ENCODE measurements at places on chromosomes 6 and 20.

DNA sequence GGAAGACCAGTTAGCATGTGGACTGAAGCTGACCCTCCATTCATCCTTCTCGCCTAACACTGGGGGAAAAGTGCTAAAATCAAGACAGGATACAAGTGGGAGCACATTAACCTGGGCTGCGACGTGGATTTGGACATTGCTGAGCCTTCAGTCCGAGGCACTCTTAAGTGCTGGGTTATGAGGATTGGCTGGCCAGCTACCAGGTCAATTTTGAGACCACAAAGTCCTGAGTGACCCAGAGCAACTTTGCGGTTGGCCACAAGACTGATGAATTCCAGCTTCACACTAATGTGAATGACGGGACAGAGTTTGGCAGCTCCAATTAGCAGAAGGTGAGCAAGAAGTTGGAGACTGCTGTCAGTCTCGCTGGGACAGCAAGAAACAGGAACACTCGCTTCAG, 20.7 kb downstream of the FUCA2 start:
- no peak for DNase-seq

DNA sequence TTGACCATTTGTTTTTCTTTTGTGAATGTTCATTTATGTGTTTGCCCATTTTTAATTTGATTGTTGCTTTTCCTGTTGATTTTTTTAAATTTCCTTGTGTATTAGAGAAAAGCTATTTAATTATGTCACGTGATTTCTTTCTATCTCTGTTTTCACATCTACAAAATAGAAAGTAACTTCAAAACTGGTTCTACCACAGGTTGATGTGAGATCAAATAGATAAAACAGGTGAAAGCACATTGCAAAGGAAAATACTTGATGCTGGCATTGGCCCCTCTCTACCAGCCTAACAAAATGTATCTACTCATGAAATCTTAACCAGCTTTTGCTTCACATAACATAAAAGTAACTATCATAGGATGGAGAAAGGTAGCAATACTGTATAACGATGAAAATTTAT, 129.2 kb downstream of the TMEM242 start:
- DNase-seq: no peak

DNA sequence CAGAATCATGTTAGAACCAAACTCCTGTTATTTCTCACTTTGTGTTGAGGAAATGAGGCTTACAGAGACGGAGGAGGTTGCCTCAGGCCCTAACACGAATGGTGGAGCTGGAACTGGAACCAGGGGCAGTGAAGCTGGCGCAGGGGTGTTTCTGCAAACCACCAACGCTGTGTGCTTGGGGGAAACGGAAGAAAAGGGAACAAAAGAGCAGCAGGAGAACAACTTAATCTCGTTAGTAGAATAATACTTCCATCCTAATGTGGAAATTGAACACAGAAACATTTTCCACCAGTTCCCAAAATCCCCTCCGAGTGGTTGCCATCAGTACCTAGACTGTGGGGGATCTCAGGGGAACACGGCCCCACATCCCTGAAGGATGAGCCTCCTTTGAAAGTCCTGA, 103.4 kb upstream of the FRMD1 start:
- DNase-seq: peak; percentile 26

- no peak for DNase-seq
Measured at GRCh38 chr20:10200330-10200729, 18.3 kb upstream of the SNAP25 start.

DNA sequence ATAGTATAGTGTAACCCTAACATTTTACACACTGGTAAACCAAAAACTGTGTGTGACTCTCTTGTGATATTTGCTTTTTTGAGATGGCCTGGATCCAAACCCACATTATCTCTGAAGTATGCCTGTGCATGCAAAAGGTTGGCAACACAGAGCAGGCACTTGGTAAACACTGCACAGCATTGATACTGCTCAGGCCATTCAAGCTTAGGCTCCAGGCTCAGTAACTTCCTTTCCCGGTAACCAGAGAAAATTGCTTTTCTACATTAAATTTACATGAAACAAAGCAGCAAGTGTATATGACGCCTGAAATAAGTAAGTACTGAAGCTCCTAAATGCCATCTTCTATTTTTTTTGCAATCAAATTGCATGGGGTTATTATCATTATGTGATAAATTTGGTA, 205.7 kb downstream of the EPM2A start:
- no peak for DNase-seq

DNA sequence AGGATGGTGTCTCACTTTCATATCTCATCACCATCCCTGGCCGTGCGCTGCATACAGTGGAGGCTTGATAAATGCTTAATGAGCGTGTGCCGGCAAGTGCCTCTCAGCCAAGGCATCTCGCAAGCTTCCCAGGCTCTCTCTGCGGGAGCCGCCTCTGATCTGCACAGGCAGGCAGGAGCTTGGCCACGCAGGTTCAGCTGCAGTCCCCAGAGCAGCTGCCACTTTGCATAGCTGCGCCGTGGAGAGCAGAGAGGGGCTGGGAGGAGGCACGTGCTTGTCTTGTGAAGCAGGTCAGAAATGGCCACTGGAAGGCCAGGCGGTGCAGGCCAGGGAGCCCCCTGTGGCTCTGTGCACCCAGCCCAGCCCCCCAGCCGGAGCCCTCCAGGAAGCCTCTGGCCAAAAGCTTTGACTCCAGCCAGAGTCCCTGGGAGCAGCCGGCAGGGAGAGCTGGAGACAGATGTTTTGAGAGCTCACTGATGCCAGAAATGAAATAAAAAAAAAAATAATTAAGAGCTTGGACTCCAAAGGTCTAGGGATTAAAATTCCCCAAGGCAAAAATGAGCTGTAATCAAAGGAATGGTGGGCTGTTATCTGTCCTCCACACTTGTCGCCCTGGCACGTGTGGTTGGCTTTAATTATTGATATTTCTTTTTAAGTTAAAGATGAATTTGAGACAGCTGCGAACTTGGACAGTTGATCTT, 377.0 kb downstream of the CDH4 start:
- DNase-seq: peak; percentile 91

DNA sequence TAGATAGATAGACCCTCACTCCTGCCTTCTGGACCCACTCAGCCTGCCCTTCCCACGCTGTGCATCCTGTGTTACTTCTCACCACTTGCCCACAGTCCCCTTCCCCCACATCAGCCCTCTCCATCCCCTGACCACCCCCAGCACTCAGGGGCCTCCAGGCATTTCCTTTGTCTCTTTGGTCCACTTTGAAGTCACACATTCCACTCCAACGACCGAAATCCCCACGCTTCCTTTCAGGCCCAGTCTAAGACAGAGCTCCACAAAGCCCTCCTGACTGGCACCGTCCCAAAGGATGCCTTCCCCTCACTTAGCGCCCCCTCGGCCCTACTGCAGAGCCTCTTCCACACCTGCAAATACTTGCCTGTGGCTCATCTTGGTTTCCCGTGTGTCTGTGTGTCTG, 83.8 kb downstream of the FOXF2 start:
- no peak for DNase-seq

DNA sequence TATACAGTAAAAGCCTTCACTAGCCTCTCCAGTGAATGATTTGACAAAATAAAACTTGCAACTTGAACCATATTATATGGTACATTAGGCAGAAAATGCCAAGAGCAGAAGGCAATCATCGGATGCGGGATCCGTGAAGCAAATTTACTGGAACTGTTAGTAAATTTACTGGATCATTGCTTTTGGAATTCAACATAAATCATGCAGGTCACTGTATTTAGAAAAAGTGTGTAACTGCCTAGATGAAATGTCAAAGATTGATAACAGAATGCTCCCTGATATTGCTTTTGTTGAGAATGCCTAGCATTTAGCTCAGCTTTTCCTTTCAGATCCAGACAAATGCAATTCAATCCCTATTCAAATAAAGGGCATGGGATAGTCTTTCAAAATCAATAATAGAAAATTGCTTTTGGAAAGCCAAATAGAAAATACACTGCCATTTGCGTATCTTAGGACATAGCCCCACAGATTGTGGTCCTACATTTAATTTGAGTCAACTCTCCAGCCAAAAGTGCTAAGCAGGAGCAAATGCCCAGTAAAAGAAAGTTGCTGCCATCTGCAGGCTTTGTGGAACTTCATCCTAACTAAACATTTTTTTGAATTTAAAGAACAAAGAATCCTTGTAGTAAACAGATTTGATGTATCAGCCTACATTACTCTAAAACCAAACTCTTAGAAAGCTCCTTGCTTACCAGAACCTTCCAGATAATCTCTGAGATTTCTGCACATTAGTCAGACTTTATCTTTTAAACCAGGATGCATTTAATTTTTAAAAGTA, 109.5 kb upstream of the HSF2 start:
- peak; percentile 58 for DNase-seq

- DNase-seq: no peak
Measured at GRCh38 chr6:89118931-89119330, 1.1 kb upstream of the SRSF12 start.

DNA sequence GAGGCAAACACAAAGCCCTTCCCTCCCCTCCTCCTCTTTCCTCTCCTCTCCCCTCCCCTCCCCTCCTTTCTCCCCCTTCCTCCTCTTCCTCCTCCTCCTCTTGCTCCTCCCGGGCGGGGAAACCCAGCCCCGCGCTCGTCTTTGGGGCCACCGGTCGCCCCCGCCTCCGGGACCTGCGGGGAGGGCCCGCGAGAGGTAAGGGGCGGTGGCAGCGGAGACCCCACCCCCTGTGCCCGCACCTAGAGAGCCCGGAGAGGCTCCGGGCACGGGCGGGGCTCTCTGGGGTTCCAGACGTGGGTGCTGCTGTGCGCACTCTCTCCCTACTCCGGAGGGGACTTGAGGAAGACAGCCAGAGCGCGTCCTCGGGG, at the start of gene RIN2:
Gene RIN2, plus strand, starts transcription at position 126 of the 368 bp plus-strand sequence. CDS start 131,344 bp downstream, outside the sequence.
- no peak for DNase-seq

DNA sequence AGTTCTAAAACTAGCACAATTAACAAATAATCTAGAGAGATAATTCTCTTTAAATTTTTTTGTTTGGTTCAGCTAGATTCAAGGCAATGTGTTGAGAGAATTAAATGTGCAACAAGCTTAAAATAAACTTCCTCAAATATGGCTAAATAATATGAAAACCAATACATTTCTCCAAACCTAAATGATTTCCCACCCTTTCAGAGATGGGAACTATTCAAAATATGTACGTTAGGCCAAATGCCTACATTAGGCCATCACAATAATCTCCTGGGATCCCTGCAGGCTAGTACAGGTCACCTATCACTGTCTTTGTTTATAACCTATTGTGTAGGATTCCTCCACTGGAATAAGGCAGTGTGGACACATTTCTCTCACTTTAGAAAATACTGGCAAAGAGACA, 1.7 kb downstream of the FAXC start:
- DNase-seq: peak; percentile 27

DNA sequence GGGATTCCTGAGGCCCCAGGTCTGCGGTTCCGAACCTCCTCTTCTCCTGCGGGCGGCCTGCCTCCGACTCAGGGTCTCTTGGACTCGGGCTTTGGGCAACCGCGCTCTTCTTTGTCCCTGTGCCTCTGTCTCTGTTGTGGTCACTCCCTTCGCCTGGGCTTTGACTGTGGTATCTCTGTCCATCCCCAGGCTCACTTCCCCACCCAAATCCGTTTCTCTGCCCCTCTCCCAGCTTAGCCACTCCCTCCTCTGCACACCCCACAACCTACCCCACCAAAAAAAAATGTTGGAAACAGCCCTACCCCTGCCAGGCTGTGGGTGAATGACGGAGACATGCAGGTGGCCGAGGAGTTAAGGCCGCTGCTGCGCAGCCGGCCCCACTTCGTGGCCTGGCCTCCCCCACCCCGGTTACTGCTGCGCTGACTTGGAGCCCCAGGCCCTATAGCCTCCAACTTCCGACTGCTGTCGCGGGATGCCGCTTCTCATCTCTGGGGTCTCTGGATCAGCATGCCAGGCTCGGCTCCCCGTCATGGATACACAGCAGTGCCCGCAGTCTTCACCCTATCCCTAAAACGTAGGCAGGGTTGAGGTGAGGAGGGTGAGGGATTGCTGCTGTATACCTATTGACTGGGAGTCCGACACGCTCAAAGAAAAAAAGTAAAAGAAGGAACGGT, 2.7 kb upstream of the MAFB start:
- DNase-seq: no peak

GRCh38 chr6:158057213-158057987, 75.7 kb downstream of the SYNJ2 start:
- DNase-seq: no peak

GRCh38 chr6:1695546-1696462, 86.1 kb downstream of the FOXC1 start:
- DNase-seq: peak; percentile 38

- no peak for DNase-seq
Measured at GRCh38 chr6:106141441-106142237, 55.5 kb downstream of the PRDM1 start.
